CD4-positive, alpha-beta T cell (primary cell): ENCODE measurements at places on chromosomes 6 and 20. TPM values are rescaled to one million over a fixed set of nuclear protein-coding genes. Genes with fewer than 3 reads are reported as not detected.

Gene C4B
- 4.0 TPM for total RNA-seq

Gene COX4I2
- not detected for total RNA-seq

Gene PPP1R14C
- not detected for total RNA-seq

Gene ARFGEF3
- not detected for total RNA-seq

Gene F13A1
- 0.42 TPM for total RNA-seq

- no peak for DNase-seq
These were observed 598 bp downstream of the PI16 start for GRCh38 chr6:36955136-36955535.

DNA sequence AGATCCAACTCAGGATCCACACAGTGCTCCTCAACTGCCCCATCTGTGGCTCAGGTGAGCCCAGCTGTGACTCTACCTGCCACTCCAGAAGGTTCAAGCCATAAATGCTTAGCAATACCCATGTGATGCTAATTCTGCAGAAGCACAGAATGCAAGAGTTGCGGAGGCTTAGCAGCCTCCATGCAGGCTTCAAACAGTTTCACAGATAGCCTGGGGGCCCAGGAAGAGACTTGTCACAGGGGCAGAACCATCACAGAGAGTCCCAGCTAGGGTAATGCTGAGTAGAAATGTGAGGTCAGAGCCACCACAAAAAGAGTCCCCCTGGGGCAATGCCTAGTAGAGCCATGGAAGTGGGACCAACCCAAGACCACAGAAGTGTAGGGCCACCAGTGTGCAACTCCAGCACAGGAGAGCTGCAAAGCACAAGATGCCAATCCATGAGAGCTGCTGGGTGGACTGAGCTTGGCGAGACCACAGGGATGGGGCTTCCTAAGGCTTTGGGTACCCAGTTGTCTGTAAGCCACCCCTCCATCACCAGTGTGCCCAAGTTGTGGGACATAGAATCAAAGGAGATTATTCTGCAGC lies 283.9 kb downstream of the UBE3D start:
- DNase-seq = no peak

- DNase-seq = no peak
These were observed 191.4 kb downstream of the NFATC2 start for GRCh38 chr20:51350941-51351631.

DNA sequence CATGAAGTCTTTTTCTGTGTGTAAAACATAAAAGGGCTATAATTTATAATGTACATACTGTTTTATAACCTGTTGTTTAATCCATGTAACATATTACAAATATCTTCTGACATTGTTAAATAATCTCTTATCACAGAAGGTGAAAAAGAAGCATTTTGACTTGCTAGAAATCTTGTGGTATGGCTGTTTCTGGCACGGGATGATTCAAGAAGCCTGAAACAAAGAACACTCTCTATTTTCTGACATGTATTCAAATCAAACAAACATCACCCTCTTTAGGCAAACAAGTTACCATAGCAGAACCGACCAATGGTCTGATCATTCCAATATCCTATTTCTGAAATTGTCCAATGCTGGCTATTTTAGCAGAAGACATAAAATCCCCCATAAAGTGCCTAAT lies 55.4 kb downstream of the HS3ST5 start:
- DNase-seq = no peak

DNA sequence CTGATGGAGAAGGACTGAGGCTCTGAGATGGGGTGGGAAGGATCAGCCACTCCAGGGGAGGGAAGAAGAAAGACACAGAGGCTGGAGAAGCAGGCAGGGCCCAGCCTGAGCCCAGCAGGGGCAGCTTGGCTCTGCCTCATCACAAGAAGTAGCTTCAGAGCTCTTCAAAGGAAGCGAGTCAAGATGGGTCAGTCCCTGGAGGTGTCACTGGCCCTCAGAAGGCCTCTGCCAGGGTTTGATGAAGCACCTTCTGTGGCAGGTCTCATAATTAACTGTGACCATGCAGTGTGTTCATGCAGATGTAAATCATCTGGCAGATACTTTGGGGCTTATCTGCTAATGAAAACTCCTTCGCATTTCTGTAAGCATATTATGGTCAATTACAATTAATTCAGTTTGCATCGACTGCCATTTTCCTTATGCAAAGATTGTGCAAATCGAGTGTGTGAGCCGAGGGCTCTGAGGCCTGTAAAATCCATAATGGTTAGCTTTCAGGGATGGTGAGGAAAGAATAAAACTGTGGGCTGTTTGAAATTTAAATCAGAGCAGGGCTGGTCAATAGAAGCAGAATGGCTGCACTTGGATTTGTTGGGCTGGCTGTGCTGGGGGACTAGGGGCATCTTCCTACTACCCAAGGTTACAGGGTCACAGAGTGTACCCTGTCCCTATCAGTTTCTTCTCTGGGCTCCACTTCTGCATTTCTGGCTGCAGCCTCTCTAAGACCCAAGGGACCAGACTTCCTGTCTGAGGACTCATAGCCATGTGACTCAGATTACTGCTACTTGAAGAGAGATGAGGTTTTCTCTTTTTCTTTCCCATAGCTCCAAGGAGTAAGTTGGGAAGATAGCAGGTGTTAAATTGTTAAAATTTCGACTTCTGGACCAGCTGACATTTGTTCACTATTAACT lies 376.6 kb downstream of the DHX35 start:
- DNase-seq = no peak

- no peak for DNase-seq
These were observed 109.9 kb upstream of the MCHR2 start for GRCh38 chr6:100103931-100104330.

DNA sequence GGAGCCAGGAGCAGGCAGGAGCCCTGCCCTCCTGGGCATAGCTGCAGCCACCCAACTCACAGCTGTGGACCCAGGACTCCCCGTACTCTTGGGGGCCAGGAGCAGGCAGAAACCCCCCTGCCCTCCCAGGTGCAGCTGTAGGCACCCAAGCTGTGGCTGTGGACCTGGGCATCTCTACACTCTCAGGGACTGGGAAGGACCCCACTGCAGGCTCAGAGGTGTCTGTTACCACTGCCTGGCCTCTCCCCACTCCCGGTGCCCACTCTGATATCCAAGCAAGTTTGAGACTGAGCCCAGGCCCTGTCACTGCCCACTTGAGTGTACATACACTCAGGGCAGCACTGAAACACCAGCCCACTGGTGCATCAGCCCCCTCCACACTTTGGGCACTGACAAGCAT lies 193.5 kb upstream of the MANEA start:
- DNase-seq = no peak

GRCh38 chr6:9316831-9317230 lies 881.5 kb upstream of the SLC35B3 start:
- DNase-seq = no peak

- DNase-seq = no peak
These were observed 553.7 kb downstream of the CD83 start for GRCh38 chr6:14671261-14671681.
